ENCODE measurements at places on chromosomes 6 and 20.

DNA sequence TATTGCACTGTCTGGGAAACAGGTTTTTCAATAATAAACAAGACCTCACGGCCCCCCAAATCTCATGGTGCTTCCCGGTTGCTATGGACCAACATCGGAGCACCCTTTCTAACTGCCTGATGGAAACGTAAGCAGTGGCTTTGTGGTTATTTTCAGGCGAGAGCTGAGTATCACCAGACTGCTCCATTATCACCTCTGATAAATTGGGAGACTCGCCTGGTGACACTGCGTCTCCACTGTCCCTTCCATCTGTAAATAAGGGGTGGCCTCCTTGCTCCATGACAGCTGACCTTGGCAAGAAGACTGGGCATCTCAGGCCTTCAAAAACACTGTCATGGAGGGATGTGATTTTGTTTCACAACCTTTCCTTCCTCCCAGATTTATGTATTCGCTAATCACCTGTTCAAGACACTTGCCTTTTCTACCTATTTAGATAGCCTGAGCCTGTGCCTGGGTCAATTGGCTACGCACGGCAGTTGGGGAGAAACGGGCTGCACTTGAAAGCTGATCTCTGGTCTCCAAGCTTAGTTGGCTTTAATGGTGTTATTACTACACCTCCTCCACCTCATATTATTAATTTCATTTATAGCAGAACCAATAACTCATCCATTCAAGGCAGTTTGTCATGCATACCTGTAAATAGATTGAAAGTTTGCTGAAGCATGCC is 17.7 kb upstream of the CDH4 start:
- no peak for DNase-seq

GRCh38 chr6:138393871-138394783 is 9.9 kb upstream of the HEBP2 start:
- no peak for DNase-seq

GRCh38 chr6:90286884-90287488 is 9.7 kb downstream of the BACH2 start:
- DNase-seq, result no peak

DNA sequence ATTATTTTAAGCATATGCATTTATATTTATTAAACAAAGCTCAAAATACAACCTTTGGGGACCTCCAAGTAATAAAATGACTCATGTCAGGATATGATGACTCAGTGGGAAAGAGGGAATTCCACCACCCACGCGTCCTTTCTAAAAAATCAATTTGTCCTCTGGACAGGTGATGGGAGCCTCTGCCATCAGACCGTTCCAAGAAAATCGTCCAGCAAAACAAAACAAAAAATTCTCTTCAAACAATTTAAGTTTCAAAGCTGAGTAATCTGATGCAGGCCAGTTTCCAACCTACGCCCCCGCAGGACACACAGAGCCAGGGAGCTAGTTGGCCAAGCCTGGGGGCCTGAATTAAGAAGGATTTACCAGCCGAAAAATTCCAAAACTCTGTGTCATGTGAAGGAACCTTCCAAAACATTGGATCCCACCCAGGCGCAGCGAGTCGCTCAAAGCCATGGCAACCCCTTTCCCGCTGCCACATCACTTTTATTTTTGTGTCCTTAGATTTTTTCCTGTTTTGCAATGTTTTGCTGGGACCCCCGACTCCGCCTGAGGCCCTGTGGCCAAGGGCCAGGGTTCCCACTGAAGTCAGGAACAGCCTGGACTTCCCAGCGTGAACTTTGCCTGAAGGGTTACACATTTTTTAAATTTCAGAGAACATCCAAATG is 95.3 kb downstream of the NFATC2 start:
- DNase-seq, result no peak

DNA sequence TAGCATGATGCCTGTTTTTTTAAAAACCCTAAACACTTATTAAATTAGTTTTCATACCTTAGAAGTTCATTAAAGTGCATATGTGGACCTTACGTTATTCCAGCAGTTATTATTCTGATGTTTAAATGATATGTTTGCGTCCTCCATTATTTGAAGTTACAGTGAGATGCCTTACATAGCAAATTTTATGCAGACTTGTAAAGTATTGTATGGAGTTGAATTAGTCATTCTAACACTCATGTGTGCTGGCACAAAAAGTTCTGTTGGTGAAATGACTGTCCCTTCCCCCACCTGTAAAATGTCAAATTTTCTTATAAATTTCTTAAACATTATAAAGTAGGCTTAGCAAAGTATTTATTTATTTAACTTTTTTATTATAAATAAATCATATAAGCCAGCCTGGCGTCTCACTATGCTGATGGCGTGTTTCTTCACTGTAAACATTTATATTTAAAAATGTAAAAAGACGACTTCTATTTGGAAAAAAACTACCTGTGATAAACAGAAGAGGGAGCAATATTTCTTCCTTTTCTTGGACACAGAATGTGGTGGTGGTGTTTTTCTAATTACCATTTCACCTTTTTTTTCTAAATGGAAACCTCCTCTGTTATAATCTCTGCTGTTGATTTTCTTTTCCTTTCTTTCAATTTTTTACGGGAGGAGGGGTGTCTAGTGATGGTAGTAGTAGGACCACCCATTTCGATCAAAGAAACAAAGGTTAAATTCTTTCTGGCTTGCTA is 155.4 kb downstream of the RFPL4B start:
- no peak for DNase-seq

- no peak for DNase-seq
Measured at GRCh38 chr20:52972965-52973819, 1.0 kb downstream of the TSHZ2 start.

DNA sequence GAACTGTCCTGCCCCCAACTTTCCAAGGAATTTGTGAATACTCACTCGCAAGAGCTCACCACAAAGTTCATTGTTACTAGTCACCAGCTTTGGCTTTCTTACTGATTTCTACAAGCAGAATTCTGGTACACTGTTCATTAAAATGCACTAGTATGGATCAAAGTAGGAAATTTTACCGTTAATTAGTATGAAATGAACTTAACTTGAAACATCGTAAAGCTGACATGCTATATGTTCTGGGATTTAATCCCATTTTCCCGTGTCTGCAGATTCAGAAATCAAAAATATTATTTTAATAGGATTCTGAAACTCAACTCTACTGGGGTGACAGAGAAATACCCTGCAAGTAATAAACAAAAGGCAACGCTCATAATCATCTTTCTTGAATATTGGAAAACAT is 399.3 kb downstream of the DOK5 start:
- DNase-seq, result no peak

GRCh38 chr6:44395501-44395900 is 8.0 kb downstream of the CDC5L start:
- DNase-seq, result no peak

- DNase-seq, result no peak
Measured at GRCh38 chr6:106677282-106677681, 47.9 kb downstream of the QRSL1 start.

- DNase-seq, result no peak
Measured at GRCh38 chr6:12456343-12456742, 166.2 kb downstream of the EDN1 start.
